ENCODE measurements at places on chromosomes 6 and 20.

DNA sequence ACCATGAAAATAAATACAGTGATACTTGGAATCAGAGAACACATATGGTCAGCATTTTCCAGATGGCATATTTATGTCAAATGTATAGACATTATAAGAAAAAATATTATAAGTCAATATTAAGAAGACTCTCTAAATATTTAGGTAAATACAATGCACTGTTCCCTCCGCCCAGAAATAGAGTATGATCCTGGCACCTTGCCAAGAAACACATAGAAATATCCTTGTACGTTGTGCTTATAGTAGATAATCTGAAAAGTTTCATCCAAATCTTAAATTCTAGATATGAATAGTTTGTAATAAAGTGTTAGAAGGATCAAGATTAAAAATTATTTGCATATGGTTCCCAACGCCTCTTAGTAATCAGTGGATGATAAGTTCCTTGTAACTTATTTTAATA is 645.8 kb upstream of the GJE1 start:
- DNase-seq = no peak

GRCh38 chr6:134343066-134343465 is 25.2 kb upstream of the SGK1 start:
- no peak for DNase-seq

DNA sequence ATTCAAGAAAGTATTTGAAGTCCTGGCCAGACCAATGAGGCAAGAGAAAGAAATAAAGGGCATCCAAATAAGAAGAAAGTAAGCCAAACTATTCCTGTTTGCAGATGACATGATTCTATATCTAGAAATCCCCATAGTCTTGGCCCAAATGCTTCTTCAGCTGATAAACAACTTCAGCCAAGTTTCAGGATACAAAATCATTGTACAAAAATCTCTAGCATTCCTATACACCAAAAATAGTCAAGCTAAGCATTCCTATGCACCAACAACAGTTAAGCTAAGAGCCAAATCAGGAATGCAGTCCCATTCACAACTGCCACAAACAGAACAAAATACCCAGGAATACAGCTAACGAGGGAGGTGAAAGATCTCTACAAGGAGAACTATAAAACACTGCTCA is 60.1 kb upstream of the PHIP start:
- no peak for DNase-seq

DNA sequence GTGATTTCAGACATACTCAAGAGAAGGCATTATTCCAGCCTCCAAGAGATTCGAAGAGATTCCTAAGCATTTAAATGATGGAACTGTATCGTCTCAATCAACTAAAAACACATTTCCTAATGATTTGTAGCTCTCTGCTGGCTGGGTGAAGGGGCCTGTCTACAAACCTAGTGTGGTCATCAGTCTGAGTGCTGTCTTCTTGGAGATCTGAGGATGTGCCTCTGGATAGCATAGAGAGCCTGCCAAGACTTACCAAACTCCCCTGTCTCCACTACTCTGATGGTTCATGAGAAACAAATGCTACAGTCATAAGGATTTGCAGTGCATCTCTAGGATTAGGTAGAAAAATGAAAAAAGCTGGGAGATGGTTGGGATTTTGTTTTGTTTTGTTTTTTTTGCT is 176.9 kb upstream of the CITED2 start:
- no peak for DNase-seq

DNA sequence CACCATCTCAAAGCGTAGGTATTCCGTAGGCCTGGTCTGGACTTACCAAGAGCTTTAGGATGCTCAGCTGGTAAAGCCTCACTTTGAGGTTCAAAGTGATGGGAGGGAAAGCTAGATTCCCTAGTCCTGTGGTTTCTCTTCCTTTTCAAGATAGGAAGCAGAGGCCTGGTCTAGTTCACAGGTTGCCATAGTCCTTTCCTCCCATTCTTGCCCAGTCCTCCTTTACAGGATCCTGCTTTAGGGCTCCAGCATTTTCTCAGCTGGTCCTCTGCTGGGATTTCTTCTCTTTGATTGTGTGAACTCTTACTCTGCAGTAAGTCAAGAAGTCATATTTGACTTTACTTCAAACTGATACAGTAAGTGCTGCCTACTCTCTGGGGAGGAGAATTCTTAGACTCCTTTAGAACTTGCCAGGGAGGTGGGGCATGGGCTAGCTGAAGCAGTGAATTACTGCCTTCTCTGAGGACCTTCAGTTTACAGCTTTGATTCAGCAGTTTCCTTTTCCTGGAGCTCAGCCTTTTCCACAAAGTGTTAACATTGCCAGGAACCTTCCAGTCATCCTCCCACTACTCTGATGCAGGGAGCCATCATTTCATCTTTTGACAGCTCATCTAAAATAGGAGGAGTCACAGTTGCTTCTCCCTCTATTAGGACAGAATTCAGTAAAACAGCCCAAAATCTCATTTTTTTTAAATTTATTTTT is 42.8 kb upstream of the PLCG1 start:
- no peak for DNase-seq

- DNase-seq = no peak
Observed at GRCh38 chr6:138529478-138529877, 30.2 kb upstream of the NHSL1 start.

DNA sequence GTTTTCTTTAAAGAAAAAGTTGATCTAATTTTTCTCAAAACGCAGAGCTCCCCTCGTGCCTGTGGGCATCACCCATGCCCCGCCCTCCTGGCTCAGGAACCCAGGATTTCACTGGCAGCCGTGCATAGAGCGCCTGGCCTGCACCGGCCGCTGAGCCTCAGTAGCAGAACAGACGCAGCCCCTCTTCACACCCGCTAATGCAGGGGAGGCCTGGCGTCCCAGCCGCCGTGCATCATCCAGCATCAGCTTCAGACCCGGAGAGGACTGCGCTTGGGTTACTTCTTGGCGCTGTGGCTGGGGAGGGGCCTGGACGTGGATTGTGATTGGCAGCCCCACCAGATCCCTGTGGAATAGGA is 18.1 kb downstream of the RBM38 start:
- no peak for DNase-seq

DNA sequence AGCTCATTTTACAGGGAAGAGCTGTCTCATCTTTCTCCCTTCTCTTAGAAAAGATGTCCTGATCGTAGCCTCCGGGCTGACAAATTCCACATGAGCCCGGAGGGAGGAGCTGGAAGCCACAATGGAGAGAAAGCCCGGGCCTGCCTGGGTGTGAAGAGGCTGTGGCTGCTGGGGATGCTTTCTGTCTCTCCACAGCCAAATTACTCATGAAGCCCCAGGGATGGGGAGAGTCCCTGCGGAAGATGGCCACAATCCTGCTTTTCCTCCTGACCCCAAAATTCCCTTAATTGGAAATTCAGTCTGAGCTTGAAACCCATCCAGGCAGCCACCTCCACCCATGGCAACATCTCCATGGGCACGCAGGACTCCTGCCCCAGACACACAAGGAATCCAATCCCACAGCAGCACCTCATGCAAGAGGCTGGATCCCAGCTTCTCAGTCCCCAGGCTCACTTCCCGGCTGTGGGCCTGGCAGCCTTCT is 32.4 kb downstream of the JPH2 start:
- no peak for DNase-seq

- no peak for DNase-seq
Observed at GRCh38 chr20:33393609-33394008, 7.7 kb downstream of the CDK5RAP1 start.

DNA sequence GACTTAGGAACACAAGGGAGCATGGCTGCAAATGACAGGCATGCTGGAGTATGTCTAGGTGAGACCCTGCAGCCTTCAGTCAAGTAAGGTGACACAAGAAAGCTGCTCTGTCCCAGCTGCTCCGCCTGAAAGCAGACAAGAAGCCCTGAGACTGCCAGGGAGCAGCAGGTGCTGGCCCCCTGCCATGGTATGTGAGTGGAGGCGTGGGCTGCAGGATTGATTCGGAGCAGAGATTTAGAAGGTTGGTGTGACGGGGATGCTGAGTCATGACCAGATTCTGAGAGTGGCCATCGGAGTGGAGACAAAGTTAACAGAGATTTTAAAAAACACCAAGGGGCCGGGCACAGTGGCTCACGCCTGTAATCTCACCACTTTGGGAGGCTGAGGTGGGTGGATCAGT is 17.8 kb downstream of the LRP11 start:
- no peak for DNase-seq

DNA sequence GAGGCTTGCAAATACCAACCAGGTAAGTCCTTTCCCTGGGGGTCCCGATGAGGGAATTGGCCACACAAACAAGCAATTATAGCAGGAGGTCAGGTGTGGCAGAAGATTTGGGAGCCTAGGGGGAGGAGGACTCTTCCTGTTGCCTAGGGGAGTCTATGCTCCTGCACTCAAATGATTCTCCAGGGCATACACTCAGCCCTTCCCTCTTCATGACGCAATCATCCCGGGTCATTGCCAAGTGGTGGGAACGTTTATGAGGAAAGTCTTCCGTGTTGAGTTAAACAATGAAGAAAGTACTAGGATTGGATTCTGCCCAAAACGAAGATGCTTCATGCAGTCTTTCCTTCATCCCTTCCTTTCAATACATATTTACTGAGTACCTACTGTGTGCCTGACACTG is 186.5 kb upstream of the TSHZ2 start:
- DNase-seq = no peak

- DNase-seq = no peak
Observed at GRCh38 chr6:91435630-91436029, 848.8 kb upstream of the MAP3K7 start.

GRCh38 chr6:17418281-17419188 is 25.1 kb downstream of the CAP2 start:
- no peak for DNase-seq

DNA sequence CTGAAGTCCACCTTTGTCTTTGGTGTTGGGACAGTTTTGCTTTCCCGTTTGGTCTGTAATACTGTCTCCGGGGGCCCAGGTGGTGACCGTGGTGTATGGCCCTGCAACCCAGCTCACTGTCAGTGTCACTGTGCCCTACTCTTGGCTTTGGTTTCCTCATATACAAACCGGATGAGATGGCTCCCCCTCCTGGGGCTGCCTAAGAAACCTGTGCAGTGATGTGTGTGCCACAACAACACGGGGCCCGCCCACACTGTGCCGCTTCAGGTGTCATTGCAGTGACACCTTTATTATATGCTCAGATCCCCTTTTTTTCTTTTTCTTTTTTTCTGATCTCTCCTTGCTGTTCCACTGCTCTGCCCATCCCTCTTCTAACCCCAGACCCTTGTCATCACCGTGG is 73.9 kb downstream of the RAMACL start:
- DNase-seq = peak; percentile 79

DNA sequence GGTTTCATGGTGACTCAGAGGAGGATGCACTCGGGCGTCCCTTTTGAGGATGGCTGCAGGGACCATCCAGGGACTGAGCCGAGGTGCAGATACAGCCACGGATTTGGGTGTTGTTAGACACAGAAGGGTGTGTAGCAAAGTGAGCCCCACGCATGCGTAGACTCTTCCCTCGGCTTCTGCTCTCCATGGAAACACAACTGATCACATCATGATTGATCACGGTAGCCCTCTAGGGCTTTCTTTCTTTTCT is 606 bp upstream of the ULBP1 start:
- no peak for DNase-seq

DNA sequence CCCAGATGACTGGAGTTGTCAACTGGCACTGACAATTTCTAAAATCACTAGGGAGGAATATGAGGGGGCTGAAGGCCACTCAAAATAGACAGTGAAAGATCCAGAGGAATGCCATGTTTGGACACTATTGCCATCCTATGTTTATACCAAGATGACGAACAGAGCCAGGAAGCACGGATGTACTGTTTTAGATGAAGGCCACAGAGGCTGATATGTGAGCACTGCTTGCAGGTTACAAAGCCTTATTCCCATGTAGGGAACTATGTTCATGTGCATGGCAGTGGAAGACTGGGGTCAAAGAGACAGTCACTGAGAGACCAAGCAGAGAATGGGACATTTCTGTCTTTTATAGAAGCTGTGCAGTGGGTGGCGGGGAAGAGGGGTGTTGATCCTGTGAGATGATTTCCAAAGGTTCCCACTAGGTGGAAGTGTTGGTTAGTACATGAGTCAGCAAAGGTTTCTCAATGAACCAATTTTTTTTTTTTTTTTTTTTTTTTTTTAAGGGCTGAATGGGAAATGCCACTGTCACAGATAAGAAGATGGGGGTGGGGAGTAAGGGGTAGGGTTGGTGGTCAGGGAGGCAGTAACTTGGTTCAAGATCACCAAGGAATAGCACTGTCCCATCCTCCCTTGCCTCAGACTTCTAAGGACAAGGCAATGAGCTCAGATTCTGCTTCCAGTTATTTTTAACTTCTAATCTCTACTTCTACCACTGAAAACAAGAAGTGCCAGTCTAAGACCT is 46.7 kb upstream of the MOCS1 start:
- peak; percentile 45 for DNase-seq

DNA sequence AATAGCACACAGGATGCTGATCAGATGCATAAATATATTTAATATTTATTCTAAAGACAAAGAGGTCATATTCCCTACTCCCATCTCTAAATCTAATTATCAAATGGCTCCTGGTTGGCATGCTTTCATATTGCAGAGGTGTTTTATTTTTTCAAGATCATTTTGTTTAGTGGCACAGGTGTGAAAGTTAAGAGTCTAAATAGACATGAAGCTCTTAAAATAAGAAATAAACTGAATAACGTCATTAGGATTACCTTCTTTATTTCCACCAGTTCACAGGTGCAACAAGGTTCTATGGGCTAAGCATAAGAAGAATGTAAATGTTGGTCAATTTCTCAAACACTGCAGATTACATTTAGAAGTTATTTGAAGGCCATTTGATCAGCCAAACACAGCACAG is 7.1 kb upstream of the CYP24A1 start:
- no peak for DNase-seq

DNA sequence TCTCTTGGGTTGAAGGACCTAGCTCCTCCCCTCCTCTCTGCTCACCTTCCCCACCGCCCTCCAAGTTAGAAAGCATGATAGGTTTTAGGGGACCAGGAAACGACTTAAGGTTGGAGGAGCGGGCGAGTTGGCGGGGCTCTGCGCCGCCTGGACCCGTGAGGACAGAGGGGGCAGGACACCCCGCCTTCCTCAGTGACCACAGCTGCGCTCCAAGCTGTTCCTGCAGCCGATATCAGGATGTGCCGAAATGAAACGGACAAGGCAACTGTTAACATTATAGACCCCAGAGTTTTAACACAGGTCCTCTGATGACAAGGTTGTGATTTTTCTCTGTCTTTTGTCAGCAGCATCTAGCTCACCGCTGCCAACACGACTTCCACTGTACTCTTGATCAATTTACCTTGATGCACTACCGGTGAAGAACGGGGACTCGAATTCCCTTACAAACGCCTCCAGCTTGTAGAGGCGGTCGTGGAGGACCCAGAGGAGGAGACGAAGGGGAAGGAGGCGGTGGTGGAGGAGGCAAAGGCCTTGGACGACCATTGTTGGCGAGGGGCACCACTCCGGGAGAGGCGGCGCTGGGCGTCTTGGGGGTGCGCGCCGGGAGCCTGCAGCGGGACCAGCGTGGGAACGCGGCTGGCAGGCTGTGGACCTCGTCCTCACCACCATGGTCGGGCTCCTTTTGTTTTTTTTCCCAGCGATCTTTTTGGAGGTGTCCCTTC is at the start of gene GRM1:
TSS of gene GRM1 (plus strand) at position 212 of the 722 bp plus-strand sequence. CDS start at position 668, 456 bp downstream.
- peak; percentile 1 for DNase-seq

GRCh38 chr6:32885698-32886286 is 31.8 kb downstream of the PSMB9 start:
- DNase-seq = peak; percentile 87

All from B cell (primary cell).